ENCODE measurements at places on chromosomes 5 and 9. TPM values are rescaled to one million over a fixed set of nuclear protein-coding genes. Genes with fewer than 3 reads are reported as not detected.

Gene SV2C
- total RNA-seq: not detected

DNA sequence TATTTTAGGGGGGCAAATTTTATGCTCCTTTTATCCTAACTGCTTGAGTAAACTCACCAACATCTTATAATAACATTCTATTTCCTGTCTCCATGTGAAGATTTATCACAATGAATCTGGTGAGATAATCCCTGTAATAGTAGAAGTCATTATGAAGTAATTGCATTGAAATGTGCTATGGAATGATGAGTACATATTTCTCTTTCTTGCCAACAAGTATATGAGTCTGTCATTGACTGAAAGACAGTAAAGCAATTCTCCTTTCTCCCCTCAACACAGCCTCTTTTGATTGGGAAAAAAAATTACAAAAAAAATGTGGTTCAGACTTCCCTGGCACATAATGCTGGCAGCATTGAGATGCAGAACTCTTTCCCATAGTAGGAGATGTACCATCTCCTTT is 459.2 kb upstream of the RGMB start:
- H3K4me3 ChIP-seq: no peak overlapping the region
- DNase-seq: no peak
- no peaks in the 10 kb centered on the region for H3K27me3 ChIP-seq
- H3K4me1 ChIP-seq: no peaks in the 10 kb centered on the region
- no peak overlapping the region for H3K27ac ChIP-seq

DNA sequence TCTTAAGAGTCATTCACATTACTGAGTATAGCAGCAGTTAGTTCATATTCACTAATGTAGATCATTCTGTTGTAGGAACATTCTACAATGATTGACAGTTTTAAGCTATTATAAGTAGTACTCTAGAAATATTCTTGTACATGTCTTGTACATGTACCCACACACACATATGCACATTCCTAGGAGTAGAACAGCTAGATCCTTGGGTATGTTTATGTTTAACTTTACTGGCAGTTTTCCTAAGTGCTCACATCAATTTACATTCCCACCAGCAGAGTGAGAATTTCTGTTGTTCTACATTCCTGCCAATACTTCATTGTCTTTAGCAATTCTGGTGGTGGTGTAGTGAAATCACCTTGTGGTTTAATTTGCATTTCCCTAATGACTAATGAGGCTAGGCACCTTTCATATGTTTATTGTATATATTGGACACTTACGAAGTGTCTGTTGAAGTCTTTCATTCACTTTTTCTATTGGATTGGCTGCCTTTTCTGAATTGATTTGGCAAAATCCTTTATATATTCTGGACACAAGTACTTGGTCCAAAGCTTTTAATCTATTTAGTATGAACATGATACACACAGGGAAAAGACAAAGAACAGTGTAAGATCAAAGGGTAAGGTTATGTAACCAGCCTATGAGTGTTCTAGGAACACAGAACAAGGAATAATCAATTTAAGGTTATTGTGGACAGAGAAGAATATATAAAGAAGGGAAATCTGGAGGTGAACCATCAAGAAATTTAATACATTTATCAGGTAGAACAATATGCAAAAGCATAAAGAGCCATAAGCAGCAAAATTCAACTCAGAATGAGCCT is 95.6 kb downstream of the MLLT3 start:
- no peak for DNase-seq
- H3K27ac ChIP-seq: no peak overlapping the region
- peaks cover 55% of the 10 kb centered on the region for H3K4me1 ChIP-seq
- H3K36me3 ChIP-seq: no peaks in the 10 kb centered on the region
- no peaks in the 10 kb centered on the region for H3K27me3 ChIP-seq
- no peak overlapping the region for H3K4me3 ChIP-seq

- H3K4me1 ChIP-seq: no peaks in the 10 kb centered on the region
- no peak overlapping the region for H3K4me3 ChIP-seq
- H3K27me3 ChIP-seq: no peaks in the 10 kb centered on the region
- no peaks in the 10 kb centered on the region for H3K36me3 ChIP-seq
Measured at GRCh38 chr5:173812811-173813550, 75.2 kb upstream of the CPEB4 start.

Data from CD4-positive, alpha-beta memory T cell (primary cell).